Skin of body (tissue), 3 donors: ENCODE measurements at places on chromosomes 3 and 15. TPM values are rescaled to one million over a fixed set of nuclear protein-coding genes. Genes with fewer than 3 reads are reported as not detected.

DNA sequence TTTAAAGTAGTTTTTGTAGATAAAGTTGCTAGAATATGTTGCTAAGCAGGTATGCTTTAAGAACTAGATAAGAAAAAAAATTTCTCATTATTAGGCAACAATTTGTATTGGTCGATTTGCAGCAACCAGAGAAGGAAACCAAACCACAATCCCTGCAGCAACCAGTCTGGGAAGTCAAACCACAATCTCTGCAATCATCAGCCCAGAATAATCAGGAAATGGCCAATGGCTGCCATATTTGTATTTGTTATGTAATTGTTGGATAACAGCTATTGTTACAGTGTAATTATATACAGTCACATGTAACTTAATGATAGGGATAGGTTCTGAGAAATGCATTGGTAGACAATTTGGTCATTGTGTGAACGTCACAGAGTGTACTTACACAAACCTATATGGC, 23.6 kb downstream of the STXBP5L start:
- DNase-seq = no peak

GRCh38 chr3:112817271-112817670, 29.4 kb downstream of the CD200R1L start:
- no peak for DNase-seq

GRCh38 chr15:101100118-101100517, 151.7 kb downstream of the CHSY1 start:
- DNase-seq = no peak

GRCh38 chr15:64731805-64732151, 43.6 kb downstream of the RBPMS2 start:
- DNase-seq = no peak

GRCh38 chr15:38163658-38164057, 89.0 kb upstream of the SPRED1 start:
- DNase-seq = no peak

DNA sequence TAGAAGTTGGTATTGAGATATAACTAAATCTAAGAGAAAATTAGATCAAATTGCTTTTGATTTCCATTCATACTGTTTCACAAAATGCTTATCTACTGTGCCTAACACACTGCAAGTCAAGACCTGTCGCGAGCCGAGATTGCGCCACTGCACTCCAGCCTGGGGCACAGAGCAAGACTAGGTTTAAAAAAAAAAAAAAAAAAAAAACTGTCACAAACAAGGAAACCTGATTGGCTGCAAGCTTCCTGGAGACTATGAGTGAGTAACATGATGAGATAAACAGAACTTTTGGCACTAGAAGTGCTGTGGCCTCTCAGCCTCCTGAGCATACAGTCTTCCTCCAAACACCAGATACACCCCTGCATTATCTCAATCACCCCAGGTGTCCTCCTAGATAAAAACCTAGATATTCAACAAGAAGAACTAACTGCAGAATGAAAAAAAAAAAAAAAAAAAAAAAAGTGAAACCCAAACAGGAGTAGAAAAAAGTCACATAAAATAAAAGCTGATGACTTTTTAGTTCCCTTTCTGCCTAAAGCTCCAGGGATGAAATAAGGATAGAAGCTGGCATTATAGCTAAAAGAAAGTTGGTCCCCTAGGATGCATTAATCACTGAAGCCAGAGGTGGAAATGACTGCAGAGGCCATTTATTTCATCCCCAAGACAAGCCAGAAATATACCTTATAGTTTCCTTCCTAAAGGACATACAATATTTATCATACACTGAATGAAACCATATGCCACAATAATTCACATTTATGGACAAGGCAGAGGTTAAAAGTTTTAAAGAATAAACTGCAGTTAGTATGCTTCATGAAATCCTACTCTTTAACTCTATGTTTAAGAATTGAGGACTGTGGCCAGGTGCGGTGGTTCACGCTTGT, 82.4 kb downstream of the P3H2 start:
- DNase-seq = peak; percentile 37

CPNE9 gene
- 0.39 TPM for total RNA-seq

P2RY13 gene
- total RNA-seq = 3.0 TPM

LRCH3 gene
- total RNA-seq = 129 TPM

CCR8 gene
- not detected for total RNA-seq

OSBPL10 gene
- total RNA-seq = 10.9 TPM
